Activated T-cell treated with anti-CD3 and anti-CD28 coated beads, Interleukin-2, amount 50 U/mL, for 72 hours (primary cell): ENCODE measurements at places on chromosomes 16 and 17. TPM values are rescaled to one million over a fixed set of nuclear protein-coding genes. Genes with fewer than 3 reads are reported as not detected.

GRCh38 chr16:71754652-71755051 lies 30.2 kb upstream of the PHLPP2 start:
- DNase-seq = no peak

GRCh38 chr16:54342966-54343365 lies 56.4 kb upstream of the IRX3 start:
- DNase-seq = no peak

GRCh38 chr16:293043-293775 lies 10.2 kb downstream of the PDIA2 start:
- DNase-seq = no peak

DNA sequence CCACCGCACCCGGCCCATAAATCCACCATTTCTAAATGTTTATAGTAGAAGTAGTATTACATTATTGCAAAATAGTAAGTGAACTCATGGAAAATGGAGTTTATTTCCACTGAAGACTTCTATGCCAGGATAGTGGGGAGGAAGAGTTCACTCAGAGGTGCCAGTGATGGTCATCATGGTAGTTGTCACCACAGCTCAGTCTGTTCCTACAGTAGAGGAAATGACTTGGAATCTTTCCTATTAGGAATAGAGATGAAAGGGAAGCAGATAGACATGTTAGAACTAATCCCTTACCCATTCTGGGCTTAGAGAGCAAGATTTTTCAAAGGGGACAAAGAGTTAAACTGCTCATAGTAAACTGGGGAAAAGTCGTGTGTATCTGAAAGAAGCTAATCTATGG lies 20.1 kb downstream of the MRPL45 start:
- DNase-seq = no peak

GRCh38 chr17:79214940-79215604 lies 140.4 kb downstream of the ENGASE start:
- DNase-seq = no peak

DNA sequence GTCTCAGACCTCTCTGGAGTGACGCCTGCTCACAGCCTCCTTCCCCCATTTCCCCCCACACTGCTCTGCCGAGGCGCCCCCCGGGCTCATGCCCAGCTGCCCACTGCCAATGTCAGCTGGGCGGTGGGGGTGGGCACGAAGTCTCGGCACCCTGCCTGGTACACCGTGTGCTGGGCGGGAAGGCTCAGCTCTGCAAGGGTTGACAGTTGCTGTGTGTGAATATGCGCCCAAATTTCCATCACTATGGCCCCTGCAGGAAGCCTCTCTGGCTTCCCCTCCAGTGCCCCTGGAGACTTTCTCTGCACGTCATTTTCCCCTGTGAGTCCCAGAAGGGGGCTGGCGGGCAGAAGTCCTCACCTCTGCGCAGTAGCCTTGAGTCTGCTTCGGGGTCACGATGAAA lies 11.6 kb upstream of the CAMKK1 start:
- DNase-seq = no peak

DNA sequence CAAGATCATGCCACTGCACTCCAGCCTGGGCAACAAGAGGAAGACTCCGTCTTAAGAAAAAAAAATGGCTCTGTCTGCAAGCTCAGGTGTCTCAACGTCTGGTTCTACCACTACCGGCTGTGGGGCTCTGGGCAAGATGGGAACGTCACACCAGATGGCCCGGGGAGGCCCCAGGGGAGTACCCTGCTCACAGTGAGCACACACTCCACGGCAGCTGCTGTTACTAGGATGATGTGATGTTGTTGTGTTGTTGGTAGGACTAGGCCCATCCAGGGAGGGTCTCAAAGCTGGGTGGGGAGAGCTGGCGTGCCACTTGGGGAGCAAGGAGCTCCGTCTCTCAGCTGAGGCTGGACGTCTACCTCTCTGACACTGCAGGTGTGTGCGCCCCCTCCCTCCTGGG lies 9.4 kb upstream of the NPTX1 start:
- no peak for DNase-seq

DNA sequence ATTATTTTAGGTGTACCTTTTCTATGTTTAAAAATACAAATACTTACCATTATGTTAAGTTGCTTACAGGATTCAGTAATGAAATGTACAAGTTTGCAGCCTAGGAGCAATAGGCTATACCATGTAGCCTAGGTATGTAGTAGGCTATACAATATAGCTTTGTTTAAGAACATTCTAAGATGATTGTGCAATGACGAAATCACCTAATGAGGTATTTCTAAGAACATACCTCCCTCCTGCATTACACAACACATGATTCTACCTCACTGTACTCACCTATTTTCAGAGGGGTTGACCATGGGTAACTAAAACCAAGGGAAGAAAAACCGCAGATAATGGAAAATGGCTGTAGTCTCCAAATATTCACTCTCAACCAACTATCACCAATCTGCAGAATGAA lies 35.3 kb upstream of the TBC1D3K start:
- no peak for DNase-seq

DNA sequence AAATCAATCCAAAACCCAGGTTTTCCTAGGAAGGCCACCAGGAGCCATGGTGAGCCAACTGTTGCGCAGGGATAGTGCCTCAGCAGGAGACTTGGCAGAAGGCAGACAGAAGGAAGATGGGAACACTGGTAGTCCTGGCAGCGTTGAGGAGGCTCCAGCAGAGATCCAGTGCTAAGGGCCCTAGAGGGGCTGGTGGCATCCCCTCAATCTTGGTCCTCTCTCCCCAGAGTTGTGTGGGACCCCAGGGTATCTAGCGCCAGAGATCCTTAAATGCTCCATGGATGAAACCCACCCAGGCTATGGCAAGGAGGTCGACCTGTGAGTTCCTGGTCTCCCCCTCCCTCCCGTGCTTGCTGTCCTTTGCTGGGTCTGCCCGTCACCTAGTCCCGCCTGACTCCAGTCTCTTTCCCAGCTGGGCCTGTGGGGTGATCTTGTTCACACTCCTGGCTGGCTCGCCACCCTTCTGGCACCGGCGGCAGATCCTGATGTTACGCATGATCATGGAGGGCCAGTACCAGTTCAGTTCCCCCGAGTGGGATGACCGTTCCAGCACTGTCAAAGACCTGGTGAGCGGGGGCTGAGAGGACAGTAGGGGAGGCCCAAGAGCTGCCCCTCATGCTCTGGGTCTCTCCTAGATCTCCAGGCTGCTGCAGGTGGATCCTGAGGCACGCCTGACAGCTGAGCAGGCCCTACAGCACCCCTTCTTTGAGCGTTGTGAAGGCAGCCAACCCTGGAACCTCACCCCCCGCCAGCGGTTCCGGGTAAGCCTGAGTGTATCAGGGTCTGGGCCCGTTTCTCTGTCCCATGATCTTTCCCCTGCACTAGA lies 5.7 kb downstream of the CFAP119 start:
- DNase-seq = no peak

GRCh38 chr17:2057175-2057759 lies 2.4 kb downstream of the HIC1 start:
- DNase-seq = no peak

DNA sequence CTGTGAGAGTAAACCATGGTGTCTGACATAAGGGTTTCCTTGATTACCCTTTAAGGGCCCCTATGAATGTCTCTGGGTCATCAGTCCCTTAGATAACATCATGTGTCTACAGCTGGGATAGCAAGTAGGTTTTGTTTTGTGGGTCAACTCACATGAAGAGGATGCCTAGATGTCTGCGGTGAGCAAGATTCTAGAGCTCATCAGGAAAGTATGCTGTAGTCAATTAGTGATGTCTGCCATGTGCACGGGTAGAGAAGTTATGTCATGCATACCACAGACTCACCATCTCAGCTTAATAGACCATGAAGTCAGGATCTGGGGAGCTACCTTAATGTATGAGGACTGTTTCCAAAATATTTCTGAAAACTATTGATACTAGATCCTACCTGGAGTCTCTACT lies 57.5 kb downstream of the CDH13 start:
- no peak for DNase-seq

GRCh38 chr17:37147301-37147812 lies 198.6 kb downstream of the AATF start:
- DNase-seq = no peak

DNA sequence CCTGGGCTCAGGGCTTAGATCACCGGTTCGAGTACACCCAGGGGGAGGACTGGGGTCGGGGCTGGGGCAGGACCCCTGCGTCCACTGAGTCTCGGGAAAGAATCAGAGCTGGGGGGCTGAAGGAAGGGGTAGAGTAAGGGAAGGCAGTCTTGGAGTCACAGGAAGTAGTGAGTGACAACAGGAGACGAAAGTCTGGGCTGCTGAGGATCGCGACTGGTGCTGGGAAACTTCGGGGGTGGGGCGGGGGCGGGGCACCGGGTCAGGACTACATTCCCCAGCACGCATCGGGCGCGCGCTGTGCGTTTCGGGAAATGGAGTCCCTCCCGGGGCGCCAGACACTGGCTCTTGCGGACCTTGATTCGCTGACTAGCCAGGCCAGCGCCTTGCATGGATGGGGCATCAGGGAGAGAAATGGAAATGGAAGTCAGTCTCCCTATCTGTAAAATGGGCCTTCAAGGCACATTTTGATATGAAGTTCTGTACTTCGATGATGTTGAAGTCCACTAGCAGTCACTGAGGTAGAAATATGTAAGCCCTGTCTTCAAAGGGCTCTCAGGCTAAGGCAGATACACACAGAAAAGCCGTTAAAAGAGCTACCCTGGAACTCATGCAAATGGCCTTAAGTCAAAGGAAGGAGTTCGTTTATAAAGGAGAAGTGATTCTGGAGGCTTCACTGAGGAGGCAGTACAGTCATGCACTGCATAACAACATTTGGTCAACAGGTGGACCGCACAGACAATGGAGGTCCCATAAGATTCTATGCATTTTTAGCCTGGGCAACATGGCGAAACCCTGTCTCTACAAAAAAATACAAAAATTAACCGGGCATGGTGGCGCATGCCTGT lies 697 bp downstream of the CTF1 start:
- DNase-seq = peak; percentile 86

DNA sequence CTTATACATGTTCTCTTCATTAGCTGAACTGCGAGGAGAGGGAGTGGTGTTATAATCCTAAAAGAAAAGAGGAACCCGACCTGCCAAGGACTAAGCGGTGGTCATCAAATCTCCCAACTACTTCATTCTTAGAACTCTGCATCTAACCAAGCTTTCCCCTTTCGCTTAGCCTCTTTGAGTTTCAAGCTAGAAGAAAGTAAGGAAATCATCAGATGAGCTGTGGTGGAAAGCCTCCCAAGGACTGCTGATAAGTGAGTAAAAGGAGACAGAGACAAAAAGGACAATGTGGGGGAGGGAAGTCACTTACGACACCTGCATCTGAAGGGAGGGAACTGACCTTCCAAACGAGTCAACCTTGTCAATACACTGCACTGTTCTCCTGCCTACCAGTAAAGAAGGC lies 121.3 kb downstream of the TRIM37 start:
- no peak for DNase-seq

- no peak for DNase-seq
These were observed 15.6 kb downstream of the WSCD1 start for GRCh38 chr17:6085812-6086211.

GRCh38 chr16:67104845-67105244 lies 4.9 kb upstream of the PHAF1 start:
- no peak for DNase-seq

- DNase-seq = no peak
These were observed 14.6 kb downstream of the EEF2K start for GRCh38 chr16:22220714-22221113.

DNA sequence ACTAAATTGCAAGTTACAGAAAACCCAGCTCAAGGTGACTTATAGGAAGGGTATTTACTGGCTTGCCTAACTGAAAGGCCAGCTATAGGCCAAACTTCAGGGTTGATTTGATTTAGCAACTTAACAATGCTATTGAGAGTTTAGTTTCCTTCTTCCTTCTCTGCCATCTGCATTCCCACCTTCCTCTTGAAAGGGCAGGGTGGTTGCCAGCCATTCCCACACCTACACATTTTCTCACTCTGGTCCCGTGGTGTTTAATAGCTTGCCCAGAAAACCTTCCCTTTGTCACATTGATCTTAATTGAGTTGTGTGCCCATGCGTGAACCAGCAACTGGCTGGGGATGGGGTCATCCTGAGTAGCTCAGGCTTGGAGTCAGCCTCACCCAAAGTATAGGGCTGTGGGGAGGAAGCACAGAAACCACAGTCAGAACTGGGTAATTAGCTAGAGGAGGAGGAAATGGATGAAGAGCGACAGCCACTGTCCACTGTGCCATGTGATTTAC lies 194.7 kb downstream of the SPECC1 start:
- no peak for DNase-seq

GRCh38 chr17:17667947-17668346 lies 13.3 kb upstream of the RAI1 start:
- DNase-seq = no peak

DNA sequence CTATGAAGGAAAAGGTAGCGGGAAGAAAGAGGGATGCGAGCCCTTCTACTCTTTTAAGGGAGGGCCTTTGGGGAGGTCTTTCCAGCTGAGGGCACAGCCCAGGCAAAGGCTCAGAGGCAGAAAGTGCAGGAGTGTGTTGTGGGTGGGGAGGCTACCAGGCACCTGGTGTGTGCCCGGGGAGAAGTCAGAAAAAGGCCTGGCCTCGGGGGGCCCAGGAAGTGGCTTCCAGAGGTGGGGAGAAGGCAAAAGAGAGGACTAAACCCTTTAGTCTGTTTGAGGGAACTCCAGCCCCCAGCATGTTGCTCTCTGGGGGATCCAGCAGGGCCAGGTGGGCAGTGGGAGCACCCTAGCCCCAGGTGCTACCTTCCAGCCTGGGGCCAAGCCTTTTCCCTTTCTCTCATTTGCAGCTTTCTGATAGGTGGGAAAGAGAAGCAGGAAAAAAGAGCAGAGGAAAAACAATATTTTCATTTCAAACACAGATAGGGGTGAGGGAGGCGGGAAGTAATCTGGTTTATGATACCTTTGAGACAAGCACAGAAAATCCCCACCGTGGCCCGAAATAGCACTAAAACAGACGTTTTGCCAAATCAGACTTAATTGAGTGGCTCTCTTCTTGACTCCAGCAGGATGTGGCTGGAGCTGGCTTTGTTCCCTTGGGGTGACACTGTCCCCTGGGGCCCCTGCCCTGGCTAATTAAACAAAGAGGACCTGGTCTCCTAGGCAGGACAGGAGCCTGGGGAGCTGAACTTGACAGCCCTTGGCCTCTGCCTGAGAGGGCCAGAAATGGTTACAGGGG lies 10.4 kb downstream of the RAI1 start:
- no peak for DNase-seq

- DNase-seq = no peak
These were observed 43.3 kb upstream of the CMIP start for GRCh38 chr16:81401035-81401950.

Gene OMG
- total RNA-seq = 1.1 TPM

Gene ICAM2
- total RNA-seq = 55.7 TPM

Gene KRTAP16-1
- not detected for total RNA-seq

Gene CFAP119
- total RNA-seq = 3.2 TPM

Gene PMFBP1
- 1.8 TPM for total RNA-seq

Gene MYH1
- total RNA-seq = not detected

Gene MEOX1
- 0.36 TPM for total RNA-seq

Gene BCO1
- total RNA-seq = not detected

Gene SNAI3
- 10.5 TPM for total RNA-seq

Gene PRR11
- 108 TPM for total RNA-seq

Gene C16orf89
- total RNA-seq = not detected

Gene KRT14
- total RNA-seq = not detected
